Skeletal muscle tissue (tissue), 5 donors: ENCODE measurements at places on chromosomes 6 and 20. TPM values are rescaled to one million over a fixed set of nuclear protein-coding genes. Genes with fewer than 3 reads are reported as not detected.

Gene AK9
- 14.1 TPM for total RNA-seq

Gene RPS21
- total RNA-seq = 1,418 TPM

Gene PPP1R14C
- total RNA-seq = 14.1 TPM

Gene EPB41L1
- 10.4 TPM for total RNA-seq

Gene WDR46
- total RNA-seq = 67.3 TPM
